NCI-H1436 (cell line): ENCODE measurements at places on chromosomes 1 and 21.

DNA sequence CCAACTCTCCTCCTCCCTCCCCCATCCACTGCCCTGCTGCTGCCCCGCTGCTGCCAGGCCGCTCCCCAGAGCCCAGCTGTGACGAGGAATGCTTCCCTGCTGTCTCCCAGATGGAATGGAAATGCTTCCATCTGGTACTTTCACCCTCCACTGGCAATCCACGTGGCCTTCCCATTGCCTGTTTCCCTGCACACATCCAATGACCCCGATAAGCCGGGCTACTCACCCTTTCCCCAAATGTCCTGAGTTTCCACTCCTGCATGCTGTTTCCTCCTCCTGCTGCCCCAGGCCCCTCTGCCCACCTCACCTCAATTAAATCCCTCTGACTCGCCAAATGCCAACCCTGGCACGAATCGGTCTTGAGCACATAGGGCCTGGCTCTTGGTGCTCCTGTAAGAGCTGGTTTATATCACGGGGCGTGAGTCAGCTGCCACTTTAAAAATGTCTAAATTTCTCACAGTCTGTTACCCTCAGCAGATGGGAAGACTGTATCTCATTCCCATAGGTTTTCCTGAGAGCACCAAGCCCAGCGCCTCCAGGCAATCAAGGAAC is 36.4 kb downstream of the MRAP start:
- no peak for DNase-seq

DNA sequence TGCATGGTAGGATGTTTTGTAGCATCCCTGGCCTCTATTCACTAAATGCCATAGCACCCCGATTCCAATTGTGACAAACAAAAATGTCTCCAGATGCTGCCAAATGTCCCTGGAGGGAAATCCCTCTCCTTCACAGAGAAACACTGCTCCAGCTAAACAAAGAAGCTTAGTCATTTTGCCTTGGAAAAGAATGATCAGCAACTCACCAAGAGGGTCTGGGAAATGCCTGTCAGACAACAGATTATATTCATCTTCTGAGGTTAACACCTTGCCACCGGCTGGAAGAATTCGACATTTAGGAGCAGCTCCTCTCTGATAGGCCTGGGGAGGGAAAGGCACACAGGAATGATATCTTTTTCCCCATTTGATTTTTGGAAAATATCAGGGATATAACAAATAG is 84.4 kb downstream of the NIBAN1 start:
- no peak for DNase-seq

- DNase-seq: no peak
These were observed 82.1 kb upstream of the F3 start for GRCh38 chr1:94623560-94624148.

DNA sequence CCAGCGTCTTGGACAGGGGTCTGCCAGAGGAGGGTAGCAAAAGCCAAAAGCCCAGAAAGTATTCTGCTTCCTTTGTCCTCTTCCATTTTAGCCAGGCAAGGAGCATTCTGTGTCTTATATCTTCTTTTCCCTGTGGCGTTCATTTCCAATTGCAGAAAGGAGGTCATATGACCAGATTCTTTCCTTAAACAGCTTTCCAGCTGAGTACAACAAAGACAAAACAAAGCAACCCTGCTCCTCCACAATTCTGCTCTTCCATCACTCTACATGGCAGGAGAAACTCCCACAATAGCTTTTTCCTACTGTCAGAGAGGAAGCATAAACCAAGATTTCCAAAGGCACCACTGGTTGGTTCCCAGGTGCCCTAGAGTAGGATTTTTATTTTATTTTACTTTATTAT is 19.7 kb downstream of the ENSA start:
- no peak for DNase-seq

- no peak for DNase-seq
These were observed 241.8 kb upstream of the USP24 start for GRCh38 chr1:55456971-55457370.
